ENCODE measurements at places on chromosomes 7 and 10.
A peak's percentile ranks its signal among the peaks of the same experiment; 100 is the strongest.

DNA sequence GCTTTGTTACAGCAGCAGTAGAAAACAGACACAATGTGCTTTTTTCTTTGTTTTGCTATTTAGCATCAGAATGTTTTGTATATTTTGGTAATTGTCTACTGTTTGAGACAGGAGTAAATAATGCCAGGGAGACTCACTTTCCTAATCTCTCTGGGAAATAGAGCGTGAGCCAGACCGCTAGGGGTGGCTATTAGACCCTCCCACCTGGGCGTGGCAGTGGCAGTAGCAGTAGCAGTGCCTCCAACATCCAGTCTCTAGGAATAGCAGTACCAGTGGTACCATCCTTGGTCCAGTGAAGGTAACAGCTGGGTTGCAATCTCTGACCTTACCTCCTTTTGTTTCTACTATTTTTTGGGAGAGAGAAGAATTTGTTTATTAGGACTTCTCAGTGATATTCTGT is 165.7 kb upstream of the MAGI2 start:
- no peak for DNase-seq

GRCh38 chr7:130090745-130091532 is 20.6 kb downstream of the KLHDC10 start:
- no peak for DNase-seq

DNA sequence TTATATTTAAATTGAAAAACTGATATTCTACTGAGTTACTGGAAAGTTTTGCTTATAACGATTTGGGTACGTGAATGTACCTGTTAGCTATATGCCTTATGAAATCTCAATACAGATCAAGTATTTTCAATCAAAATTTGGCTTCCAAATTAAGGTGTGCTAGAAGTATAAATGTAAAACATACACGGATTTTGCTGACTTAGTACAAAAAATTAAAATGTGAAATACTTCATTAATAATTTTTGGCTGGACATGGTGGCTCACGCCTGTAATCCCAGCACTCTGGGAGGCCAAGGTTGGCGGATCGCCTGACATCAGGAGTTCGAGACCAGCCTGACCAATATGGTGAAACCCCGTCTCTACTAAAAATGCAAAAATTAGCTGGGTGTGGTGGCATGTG is 11.7 kb downstream of the DNAJC1 start:
- DNase-seq, result no peak

GRCh38 chr10:96176985-96177384 is 46.9 kb downstream of the ZNF518A start:
- DNase-seq, result no peak

DNA sequence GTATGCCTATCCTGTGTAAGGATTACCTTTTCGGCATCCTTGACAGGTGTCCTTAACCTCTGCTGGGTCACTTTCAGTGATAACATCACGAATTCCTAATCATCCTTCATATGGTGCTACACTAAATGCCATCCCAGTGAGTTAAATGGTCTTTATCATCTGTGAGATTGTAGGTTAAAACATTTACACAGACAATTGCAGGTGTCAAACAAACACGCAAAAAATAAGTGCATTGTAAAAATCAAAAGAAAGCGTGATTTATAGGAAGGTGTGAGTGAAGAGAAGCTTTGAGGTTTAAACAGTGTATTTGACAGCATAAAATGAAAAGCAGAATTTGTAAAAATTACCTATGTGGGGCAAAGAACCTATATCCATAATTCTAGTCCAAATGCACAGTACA is 111.5 kb upstream of the IFRD1 start:
- no peak for DNase-seq

DNA sequence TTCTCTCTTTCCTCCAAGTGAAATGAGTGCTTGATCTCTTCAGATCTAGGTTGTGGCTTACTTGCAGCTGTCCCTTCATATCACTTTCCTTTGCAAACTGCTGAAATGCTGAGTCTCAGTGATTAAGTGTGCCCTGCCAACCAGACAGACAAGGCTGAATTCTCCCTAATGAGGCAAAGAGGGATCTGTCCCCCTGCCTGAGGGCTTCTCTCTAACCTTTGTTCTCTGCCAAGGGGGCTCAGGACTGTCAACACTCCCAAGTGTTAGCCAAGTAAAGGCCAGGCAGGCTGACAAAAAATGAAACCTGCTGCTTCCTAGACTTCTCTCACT is at the start of gene MSS51:
Gene MSS51, minus strand, starts transcription at position 24 of the 330 bp plus-strand sequence. CDS start 5,277 bp downstream, outside the sequence.
- peak; percentile 81 for DNase-seq

DNA sequence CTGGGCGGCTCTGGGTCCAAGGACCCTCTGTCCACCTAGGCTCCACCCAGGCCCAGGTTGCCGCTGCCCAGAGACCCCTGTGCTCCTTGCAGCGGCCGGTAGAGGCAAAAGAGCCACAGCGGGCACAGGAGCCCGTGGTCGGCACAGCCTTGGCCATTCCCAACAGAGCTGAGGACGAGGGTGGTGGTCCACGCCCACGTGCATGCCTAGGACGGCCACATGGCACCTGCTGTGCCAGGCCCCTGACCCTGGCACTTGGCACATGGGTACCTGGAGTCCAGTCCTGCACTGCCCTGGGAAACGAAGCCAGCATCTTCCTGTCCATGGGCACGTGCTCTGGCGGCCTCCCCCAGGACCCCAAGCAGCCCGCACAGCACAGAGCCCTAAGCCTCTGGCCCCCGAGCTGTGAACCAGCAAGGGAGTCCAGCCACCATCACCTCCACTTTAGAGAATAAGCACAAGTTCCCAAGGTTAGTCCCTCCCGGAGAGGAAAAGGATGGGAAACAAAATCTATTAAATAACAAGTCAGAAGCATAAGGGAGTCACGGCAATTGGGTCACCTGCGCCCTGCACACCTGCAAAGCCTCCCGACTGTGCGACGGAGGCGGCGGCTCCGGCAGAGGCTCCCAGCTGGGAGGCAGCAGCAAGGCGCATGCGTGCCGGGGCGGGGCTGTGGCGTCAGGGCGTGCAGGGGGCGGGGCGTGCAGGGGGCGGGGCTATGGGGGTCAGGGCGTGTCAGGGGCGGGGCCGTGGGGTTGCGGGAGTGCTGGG is 59.1 kb downstream of the STK32C start:
- DNase-seq, result peak; percentile 86

DNA sequence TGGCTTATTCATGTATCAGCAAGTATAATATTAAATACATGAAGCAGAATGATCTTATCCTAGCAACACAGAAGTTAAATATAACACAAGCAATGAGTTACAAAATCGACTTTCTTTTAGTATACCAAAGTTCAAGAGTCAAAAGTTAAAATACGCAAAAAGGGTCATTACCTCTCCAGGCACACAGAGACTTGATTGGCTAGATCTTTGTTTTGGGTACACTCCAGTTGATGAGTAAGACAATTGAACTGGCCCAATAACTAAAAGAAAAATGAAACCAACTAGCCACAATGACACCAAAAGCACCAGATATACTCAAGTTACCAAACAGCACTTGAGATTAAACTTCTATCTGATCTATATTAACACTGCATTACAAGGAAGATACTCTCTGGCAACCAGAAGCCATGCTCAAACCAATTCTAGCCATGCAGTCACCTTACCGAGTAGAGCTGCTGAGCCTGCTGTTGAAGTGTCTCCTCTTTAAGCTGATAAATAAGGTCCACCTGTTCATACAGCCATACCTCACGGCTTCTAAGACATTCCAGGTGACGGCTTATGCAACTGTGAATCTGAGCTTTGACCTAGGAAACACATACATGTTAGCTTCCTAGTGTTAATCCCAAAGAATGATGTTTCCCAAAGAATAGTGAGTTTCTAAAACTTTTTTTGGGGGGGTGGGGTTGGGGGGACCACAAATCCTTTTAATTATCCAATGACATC is 15.6 kb downstream of the NCOA4 start:
- no peak for DNase-seq

DNA sequence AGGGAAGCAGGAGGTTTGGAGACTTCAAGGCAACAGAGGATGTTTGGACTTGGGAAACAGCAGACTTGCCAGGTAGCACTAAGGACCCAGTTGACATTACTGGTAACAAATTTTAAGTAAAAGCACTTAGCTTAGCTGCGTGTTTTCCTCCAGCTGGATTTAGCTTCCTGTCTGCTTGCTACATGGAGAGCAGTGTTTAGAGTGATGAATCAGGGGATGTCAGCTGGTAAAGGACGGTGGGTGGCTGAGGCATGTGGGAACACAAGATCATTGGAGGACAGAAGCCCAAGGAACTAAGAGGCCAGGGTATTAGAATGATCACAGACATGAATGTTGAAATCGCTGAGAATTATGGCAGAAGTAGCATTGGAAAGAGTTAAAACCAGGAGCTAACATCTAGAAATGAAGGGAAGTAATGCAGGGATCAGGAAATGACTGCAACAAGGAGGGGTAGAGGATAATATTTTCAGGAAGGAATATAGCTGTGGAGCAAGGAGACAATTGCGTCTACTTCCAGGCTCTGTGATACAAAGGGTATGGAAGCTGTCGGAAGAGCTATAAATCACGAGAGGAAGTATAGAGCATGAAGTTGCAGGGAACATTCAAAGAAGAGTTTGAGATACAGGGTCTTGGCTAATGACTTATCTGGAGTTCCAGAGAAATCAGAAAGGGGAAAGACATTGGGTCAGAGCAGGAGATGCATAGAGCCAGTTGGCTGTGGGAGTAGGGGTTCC is 34.4 kb downstream of the CALD1 start:
- no peak for DNase-seq

- DNase-seq, result no peak
Observed at GRCh38 chr10:18261063-18261610, 120.9 kb downstream of the CACNB2 start.

- DNase-seq, result peak; percentile 71
Observed at GRCh38 chr10:85256481-85256880, 928.1 kb downstream of the CCSER2 start.

DNA sequence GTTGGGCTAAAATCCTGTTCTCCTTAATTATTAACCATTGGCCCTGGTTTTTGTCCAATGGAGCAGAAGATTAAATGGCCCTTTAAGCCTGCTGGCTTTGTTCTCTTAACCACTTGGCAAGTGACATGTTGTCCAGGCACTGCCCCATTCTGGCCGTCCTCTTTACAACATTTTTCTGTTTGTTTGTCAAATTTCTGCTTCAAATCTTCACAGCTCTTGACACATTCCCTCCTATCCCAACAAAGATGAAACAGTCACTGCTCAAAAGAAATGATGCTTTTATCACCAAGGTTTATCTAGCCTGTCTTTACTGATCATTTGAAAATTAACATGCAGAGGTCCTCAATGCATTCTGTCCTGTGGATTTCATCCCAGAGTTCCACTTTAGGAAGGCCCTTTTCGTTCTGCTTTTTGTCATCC is 700.4 kb downstream of the KCNMA1 start:
- no peak for DNase-seq

DNA sequence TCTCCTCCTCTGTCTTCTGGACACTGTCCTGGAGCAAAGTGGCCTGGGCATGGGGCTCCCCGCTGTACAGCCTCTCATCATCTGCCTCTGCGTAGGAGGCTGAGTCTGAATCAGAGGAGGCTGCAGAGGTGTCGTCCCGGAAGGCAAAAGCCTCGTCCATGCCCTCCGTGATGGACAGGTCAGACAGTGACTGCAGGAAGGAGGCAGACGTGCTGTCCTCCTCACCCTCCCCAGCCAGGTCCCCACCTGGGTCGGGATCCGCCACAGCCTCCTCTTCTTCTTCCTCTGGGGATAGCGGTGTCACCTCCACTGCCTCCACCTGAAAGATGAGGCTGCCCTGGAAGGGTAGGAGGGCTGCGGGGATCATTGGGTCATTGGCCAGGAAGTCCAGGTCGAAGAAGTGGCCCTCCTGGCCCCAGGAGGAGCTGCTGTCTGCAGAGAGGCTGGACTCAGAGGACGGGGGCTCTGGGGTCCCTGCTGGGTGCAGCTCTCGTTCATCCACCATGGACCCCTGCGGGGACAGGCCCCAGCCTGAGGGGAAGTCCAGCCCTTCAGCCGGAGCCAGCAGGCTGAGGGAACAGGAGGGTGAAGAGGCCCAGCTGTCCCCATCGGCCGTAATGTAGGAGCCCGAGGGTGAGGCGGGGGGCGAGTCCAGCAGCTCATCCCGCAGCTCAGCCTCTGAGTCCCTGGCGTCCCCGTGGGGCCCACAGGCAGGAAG is 3.7 kb downstream of the NACAD start:
- DNase-seq, result no peak

DNA sequence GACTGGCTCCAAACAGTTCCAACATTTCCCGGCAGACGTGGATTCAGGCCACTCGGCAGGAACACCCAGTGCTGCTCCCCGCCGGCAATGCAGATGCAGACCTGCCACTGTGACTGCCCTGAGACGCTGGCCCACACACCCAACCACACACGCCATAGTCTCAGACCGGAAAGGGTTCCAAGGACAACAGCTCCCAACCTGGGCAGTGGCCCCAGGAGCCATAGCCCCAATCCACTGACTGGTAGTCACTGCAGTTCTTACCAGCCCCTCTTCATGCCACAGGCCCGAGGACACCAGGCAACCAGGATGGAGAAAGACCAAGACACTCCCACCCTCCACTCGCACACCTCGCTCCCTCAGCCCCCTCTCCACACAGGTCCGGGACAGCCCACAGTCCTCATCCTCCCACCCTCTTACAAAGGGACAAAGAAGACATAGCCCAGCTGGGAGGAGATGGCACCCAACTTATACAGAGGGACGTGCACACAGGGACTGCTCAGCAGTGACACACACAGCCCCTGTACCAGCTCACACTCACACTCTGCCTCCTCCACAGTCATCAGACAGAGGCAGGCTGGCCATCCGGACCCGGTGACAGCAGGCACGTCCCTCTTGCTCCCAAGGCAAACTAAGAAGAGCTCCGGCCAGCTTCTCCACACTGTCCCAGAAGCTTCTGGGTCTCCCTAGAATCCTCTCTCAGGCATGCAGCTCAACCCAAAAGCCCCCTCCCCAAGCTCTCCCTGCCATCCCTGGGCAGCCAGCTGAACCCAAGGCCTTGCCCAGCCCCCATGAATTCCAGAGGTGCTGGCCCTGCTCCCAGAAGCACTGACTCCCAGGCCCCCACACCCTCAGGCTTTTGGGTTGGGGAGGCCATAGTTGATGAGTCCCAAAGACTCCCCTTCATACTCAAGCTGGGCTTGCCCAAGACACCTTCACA is 24.8 kb downstream of the KCNH2 start:
- DNase-seq, result no peak

DNA sequence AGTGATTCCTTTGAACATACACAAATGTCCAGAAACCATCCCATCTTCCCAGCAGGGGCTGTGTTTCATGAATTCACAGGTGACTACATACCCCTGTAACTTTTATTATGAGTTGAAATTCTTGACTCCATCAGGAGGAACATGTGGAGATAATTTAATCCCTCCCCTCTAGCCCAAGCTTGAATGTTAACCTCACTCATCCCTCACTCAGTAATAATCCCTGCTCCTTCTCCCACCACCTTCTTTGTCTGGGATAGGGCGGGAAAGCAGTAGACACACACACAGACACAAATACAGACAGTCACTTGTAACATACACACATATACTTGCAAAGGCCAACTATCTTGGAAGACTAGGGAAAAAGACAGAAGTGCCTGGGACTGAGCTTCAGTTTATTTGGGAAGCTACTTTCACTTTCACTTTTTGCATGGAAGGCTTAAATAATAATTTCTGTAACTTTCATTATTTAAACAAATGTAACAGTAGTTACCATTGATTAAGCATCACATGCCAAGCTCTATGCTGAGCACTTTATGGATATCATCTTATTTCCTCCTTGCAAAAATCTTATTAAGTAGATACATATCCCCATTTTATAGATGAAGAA is 7.3 kb downstream of the AASS start:
- no peak for DNase-seq
